ENCODE measurements at places on chromosomes 11 and 22. TPM values are rescaled to one million over a fixed set of nuclear protein-coding genes. Genes with fewer than 3 reads are reported as not detected.

Gene ANGPTL5
- total RNA-seq, result 0.23 TPM

Gene CHRNA10
- total RNA-seq, result 0.92 TPM

Gene CSKMT
- 6.0 TPM for total RNA-seq

Gene SULT4A1
- 49.4 TPM for total RNA-seq

Gene ZP1
- 0.46 TPM for total RNA-seq

Gene FAM181B
- total RNA-seq, result 17.8 TPM

Gene SLC22A6
- total RNA-seq, result 5.8 TPM

Gene SNAP29
- 10.1 TPM for total RNA-seq

Gene MFRP
- 0.23 TPM for total RNA-seq

Gene APLNR
- 25.1 TPM for total RNA-seq

Data from diencephalon (tissue), 1 donor.